ENCODE measurements at places on chromosomes 2 and 18.

DNA sequence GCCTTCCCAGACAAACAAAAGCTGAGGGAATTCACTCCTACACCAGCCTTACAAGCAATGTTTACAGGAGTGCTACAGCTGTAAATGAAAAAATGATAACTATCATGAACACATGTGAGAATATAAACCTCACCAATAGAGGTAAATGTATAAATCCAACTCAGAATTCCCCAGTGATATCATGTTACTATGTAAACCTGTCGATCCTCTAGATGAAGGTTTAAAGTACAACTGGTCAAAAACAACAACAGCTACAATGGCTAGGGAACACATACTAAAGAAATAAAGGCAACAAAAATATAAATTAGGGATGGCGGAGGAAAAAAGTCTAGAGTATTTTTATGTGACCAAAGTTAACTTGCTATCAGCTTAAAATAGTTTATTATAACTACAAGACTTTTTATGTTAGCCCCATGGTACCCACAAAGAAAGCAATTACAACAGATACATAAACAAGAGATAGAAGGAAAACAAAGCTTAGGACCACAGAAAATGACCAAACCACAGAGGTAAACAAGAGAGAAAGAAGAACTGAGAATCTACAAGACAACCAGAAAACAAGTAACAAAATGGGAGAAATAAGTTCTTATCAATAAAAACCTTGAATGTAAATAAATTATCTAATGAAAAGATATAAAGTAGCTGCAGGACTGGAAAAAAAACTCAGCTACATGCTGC is 8.3 kb downstream of the CERKL start:
- no peak for DNase-seq

DNA sequence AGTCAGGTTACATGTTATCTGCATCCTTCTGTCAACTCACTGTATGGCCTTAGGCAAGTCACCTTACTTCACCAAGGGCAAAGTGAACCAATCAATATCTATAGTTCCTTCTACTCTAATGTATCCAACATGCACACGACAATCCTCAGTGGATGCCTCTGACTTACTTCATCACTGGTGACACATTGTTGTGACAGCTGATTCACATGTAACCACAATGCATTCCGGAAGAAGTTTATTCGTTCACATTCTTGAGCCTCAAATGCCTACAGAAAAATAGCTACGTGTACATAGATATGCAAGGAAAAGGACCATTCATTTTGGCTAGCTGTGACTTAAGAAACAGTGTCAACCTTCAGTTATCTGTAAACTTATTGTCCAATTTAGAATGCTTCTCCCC is 26.3 kb upstream of the EPG5 start:
- no peak for DNase-seq

- DNase-seq = peak; percentile 41
Observed at GRCh38 chr2:200125444-200126284, 170.3 kb downstream of the MAIP1 start.

DNA sequence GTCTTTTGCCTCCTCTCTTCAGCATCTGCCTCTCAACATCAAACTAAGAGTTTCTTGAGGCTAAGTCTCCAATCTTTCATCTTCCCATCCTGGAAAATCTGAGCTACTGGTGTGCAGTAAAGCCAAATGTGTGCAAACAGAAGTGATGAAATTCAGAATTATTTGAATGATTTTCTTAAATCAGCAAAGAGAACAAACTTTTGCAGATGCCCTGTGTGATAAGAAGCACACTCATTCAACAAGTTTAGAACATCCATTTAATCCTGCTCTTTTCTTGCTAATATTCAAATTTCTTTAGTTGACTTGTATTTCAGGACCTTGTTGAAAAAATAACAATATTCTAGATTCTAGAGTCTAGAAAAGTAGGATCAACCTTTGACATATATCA is 1374.9 kb upstream of the CELF4 start:
- DNase-seq = no peak

GRCh38 chr2:164910101-164910899 is 45.0 kb downstream of the SLC38A11 start:
- DNase-seq = no peak

- no peak for DNase-seq
Observed at GRCh38 chr2:125961739-125962138, 694.2 kb upstream of the GYPC start.

- no peak for DNase-seq
Observed at GRCh38 chr2:66050392-66050791, 384.5 kb upstream of the MEIS1 start.

- DNase-seq = no peak
Observed at GRCh38 chr2:152395572-152395971, 60.6 kb downstream of the FMNL2 start.

- no peak for DNase-seq
Observed at GRCh38 chr18:22822024-22822423, 111.1 kb upstream of the RBBP8 start.

GRCh38 chr2:95025406-95026319 is at the start of gene MAL:
Gene MAL (plus strand): TSS chr2:95025708. CDS start chr2:95025793, 85 bp downstream.
- DNase-seq = no peak

DNA sequence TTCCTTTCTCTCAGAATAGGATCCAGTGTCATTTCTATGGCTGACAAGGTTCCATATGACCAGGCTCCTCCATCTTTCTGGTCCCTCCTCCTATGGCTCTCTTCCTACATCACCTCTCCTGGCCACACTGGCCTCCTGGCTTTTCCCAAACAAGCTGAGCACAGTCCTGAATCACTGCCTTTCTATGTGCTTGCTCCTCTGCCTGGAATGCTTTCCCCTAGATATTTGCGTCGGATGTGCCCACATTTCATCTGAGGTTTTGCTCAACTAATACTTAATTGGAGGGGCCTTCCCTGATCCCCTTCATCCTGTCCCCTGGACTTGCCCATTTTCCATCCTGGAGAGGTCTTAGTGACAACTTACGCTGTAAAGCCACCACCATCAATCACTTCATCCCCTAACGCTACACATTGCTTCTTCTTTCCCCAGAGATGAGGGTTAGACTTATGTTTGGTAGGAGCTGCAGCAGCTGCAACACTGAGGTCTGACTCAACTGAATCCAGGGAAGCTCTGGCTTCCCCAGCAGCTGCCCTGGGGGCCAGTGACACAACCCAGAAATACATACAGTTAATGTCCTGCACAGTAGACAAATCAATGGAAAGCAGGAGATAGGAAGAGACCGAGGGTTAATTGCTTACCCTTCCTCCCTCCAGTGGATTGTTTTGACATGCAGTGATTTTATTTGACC is 42.9 kb downstream of the QPCT start:
- DNase-seq = no peak

All from Karpas-422 (cell line).